ENCODE measurements at places on chromosomes 4 and X.

GRCh38 chr4:126242679-126243390 is 928.1 kb downstream of the FAT4 start:
- DNase-seq = no peak

- no peak for DNase-seq
Observed at GRCh38 chr4:155828628-155829027, 37.4 kb downstream of the ASIC5 start.

GRCh38 chr4:165096776-165097175 is 15.9 kb downstream of the TMEM192 start:
- no peak for DNase-seq

GRCh38 chrX:40064055-40064597 is 33.6 kb downstream of the BCOR start:
- DNase-seq = no peak

DNA sequence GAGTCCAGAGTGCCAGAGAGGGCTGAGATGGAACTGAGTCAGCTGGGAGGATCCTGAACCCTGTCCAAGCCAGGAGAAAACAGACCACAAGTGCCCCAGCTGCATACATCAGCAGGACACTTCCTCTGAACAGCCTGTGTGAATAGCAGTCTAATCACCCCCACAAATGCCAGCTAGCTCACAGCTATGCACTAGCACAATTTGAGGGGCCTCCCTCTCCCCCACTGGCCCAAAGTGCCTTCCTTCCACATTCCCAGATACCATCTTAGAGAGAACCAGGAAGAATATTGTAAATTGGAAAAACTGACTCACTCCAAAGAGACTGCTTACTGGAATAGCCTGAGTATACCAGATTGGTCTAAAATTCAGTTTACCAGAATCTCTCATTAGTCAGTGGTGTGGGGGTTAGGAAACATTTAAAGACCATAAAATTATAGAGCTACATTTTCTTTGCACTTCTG is 292.6 kb upstream of the KLF3 start:
- DNase-seq = no peak
